NAMALWA (cell line): ENCODE measurements at places on chromosomes 1 and 21.

- DNase-seq: no peak
These were observed 26.6 kb downstream of the LRRC8C start for GRCh38 chr1:89659322-89660081.

DNA sequence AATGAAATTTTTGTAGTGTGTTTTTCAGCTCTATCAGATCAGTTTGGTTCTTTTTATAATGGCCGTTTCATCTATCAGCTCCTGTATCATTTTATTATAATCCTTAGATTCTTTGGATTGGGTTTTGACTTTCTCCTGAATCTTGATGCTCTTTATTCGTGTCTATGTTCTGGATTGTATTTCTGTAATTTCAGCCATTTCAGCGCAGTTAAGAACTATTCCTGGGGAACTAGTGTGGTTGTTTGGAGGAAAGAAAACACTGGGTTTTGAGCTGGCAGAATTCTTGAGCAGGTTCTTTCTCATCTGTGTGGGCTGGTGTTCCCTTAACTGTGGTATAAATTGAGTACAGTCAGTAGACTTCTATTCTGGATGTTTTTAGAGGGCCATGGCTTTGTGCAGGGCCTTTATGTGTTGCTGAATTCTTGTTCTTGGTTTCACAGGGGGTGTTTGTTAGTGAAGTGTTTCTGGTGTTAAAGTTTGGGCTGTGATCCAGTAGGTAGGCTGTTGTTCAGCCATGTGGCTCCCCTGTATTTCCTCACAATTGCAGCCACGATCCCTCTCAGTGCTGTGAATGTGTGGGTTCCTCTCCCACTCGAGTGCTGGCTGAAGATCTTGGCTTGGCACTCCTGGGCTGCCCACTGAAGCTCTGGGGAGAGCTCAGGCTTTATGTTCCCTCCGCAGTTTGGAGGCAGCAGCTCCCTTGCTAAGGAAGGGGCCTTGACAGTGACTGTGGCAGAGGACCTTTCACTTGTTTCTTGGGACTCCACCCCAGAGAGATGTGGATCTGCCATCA lies 56.0 kb upstream of the CCDC190 start:
- DNase-seq: no peak

DNA sequence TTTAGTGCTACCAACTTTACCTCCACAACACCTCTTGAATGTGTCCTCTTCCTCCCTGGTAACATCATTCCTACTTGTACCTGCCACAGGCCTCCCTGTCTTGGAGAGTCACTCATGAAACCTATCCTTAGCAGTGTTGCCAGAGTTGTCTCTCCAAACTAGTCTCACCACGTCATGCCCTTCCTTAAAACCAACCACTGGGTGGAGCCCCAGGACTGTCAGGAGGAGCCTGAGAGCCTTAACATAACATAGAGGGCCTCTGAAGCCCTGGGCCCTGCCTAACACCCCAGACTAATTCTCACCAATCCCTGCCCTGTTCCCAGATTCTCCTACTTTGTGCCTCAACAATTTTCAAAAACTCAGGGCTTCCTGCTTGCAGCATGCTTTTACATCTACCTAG lies 65.3 kb downstream of the ZNF697 start:
- peak; percentile 67 for DNase-seq

DNA sequence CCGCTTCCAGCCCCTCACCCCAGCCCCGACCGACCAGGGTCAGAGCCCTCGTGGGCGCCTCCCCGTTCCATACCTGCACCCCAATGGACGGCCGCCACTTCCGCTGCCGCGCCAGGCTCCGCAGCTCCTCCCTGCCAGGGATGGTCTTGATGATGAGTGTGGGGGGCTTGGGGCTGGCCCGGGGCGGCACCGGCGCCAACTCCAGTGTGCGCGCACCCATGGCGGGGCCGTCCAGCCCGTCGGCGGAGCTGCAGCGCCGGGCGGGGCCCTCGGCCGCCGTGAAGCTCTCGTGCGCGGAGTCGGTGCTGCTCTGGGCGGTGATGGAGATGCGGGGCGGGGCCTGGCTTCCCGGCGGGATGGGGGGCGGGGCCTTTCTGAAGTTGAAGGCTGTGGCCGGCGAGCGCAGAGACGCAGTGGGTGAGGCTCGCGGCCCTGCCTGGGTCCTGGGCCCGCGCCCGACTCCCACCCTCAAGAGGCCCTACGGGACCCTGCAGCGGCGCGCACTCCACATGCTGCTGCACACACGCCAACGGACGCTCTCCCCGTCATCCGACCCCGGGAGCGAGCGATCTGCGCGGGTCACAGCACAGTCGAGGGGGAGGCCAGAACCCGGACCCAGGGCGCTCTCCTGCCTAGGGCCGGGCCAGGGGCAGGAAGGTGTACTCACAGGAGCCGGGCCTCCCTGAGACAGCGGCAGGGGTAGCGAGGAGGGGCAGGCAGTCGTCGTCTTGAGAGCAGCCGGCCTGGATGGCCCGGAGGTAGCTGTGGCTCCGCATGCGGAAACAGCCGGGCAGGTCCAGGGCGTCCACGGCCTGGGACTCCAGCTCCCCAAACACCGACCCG lies 26.1 kb upstream of the SMIM12 start:
- DNase-seq: no peak

DNA sequence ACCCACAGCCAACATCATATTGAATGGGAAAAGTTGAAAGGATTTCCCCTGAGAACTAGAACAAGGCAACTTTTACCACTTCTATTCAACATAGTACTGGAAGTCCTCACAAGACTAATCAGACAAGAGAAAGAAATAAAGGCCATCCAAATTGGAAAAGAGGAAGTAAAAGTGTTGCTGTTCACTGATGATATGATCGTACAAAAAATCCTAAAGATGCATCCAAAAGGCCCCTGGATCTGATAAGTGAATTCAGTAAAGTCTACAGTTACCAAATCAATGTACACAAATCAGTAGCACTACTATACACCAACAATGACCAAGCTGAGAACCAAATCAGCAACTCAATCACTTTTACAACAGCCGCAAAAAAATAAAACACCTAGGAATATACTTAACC lies 28.3 kb downstream of the RAB3GAP2 start:
- no peak for DNase-seq

DNA sequence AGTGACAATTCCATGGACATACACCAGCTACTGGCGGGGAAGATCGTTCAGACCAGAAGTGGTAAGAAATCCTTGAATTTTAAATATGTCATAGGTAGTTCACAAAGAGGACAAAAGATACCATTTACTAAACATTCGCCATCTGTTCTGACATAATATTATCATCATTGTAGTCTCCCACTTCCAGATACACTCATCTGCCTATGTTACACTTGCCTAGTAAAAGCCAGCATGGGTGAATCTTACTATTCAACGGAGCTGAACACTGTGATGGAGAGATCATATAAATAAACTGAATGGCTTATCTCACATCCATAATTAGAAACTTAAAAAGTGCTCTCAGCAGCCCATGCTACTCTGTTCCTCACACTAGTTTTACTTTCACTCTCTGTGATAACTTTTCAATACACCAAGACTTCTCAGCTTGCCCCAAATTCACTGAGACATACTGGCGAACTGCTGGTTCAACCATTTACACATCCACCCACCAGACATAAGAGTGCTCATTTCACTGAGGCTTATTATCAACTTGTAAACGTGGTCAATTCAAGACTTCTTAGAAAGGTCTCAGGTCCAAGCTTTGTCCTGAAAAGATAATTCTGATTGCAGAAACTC lies 463 bp upstream of the PRRC2C start:
- no peak for DNase-seq

DNA sequence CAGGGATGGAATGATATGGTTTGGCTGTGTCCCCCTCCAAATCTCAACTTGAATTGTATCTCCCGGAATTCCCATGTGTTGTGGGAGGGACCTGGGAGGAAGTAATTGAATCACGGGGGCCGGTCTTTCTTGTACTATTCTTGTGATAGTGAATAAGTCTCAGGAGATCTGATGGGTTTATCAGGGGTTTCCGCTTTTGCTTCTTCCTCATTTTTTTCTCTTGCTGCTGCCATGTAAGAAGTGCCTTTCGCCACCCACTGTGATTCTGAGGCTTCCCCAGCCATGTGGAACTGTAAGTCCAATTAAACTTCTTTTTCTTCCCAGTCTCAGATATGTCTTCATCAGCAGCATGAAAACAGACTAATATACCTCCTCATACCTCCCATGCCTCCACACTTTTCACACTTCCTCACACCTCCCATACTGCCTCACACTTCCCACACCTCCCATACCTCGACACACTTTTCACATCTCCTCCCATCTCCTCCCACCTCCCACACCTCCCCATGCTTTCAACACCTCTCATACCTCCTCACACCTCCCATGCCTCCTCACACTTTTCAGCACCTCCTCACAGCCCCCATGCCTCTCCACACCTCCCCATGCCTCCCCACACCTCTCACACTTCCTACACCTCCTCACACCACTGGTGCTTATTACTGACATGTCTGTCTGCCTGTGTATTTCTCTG lies 21.3 kb downstream of the GPR137B start:
- DNase-seq: no peak

GRCh38 chr1:209901211-209901610 lies 36.8 kb upstream of the SYT14 start:
- DNase-seq: no peak

DNA sequence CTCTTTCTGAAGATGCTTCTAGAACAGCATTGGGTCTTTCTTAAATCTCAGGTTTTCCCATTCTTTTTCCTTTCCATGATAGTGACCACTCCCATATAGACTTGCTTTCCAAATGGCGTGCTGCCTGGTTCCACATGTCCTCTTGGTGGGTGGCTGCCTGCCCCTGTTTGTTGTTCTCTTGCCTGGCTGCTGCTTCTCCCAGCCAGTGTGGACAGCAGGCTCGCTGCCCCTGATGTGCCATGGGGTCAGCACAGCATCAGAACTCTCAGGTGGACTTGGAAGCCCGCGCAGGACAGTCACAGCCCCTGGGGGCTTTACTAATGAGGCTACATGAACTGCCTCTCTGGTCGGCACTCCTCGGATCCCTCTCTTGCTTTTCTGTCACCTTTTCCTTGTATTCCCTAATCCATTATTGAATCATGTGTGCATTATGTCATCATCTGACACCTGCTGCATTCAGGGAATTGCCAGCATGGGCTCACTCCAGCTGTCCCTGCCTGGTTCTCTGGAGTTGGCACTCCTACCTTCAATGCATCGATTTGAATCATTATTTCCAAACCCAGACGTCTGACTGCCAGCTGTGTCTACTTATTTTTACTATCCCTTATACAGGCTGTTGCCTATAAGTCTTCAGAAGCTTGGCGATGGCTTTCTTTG lies 100.5 kb upstream of the COA6 start:
- DNase-seq: no peak

DNA sequence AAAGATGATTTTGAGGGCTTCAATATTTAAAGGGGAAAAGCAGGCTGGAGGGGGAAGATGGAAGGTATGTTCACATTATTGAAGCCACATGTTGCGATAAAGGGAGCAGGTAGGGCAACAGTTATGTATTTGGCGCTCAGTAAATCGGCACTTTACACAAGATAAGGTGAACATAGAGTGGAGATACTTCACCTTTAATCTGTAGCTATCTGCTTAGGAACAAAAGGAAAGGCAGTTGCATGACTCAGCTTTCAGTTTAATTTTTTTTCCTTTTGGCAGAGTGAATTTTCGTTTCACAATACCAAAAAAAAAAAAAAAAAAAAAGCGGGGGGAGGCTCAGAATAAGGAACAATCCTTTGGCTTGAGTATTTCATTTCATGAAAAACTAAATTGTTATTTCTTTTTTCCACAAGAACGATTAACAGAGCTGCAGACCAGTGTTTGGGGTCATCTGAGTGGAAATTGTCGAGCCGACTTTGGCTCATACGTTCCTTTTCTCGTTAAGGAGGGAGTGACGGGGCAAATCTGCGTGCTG lies 1.1 kb upstream of the COQ8A start:
- DNase-seq: no peak

DNA sequence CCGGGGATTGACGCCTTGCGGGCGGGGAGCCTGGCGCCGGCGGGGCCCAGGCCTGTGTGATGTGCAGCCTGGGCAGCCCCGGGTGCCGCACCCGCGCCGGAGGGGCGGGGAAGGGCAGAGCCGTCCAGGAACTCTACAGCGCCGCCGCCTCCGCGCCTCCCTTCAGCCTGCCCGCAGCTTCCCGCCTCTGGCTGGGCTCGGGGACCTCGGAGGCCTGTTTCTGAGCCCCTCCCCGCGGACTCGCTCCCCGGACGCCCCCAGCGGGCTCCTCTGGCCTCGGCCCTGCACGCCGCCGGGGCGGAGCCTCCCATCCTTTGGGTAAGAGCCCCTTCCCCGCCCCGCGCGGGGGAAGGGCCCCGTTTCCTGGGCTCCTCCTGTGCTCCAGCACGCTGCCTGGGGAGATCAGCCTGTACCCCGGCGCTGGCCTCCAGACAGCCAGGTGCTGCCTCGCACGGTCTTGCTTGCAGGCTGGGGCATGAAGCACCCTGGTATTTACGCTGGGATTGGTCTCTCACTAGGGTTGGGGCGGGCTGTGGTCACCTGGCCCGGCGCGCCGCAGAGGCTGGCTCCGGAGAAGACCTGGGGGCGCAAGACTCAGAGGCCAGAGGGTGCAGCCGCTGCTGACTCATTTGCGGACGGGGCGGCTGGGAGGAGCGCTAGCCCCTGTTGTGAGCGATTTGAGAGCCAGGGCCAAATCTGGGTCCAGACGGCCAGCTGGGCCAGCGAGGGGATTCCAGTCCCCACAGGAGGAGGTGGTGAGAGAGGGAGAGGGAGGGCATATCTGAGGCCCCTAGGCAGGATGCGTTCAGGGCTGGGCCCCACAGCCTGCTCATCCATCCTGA lies 5.7 kb upstream of the ACOT11 start:
- DNase-seq: no peak

DNA sequence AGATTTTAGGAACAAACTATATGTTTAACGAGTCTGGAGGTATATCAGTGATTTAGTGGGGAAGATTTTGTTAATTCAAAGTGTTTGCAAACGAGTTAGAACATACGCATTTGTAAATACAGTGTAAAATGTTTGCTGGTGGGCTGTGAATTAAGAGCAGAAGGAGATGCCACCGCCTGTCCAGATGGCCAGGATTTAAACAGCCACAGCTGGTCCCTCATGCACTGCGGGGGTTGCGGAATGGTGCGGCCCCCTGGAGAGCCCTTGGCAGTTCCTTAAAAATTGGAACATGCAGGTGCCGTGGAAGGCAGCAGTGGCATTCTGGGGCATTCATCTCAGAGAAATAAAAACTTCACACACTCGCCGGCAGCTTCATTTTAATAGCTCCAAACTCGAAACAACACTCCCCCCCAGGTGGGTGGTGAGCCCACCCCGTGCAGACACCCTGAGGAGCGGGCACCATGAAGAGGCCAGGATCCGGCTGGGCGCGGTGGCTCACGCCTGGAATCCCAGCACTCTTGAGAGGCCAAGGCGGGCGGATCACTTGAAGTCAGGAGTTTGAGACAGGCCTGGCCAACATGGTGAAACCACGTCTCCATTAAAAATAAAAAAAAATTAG lies 3.5 kb upstream of the C1orf159 start:
- no peak for DNase-seq

GRCh38 chr1:70112838-70113237 lies 92.5 kb downstream of the LRRC40 start:
- DNase-seq: no peak

DNA sequence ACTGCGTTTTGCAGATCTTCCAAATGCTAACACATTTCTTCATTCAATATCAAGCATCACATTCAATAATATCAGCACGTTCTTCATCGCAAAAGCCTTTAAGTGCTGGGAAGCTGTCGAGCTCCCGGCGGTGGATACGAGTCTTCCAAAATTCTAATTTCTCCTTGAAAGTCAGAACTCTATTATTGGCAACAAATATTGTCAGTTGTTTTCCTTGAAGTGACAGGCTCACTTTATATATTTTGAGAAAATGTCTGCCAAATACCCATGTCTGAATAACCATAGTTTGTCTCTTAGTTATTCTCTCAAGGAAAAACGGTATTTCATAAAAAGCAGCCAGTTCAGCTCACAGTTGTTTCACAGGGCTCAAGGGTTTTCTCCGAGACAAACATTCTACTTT lies 226.2 kb upstream of the C1orf174 start:
- DNase-seq: no peak
